ENCODE measurements at places on chromosomes 1 and 21. TPM values are rescaled to one million over a fixed set of nuclear protein-coding genes. Genes with fewer than 3 reads are reported as not detected.

KANK4 gene
- total RNA-seq: not detected

LDLRAD1 gene
- total RNA-seq: not detected

PCAT6 gene
- 0.40 TPM for total RNA-seq

UTS2 gene
- not detected for total RNA-seq

TMEM167B gene
- 32.1 TPM for total RNA-seq

CA14 gene
- not detected for total RNA-seq

FHAD1 gene
- 1.3 TPM for total RNA-seq

PTGER3 gene
- total RNA-seq: 0.52 TPM
